ENCODE measurements at places on chromosomes 3 and 15.
A peak's percentile ranks its signal among the peaks of the same experiment; 100 is the strongest.

DNA sequence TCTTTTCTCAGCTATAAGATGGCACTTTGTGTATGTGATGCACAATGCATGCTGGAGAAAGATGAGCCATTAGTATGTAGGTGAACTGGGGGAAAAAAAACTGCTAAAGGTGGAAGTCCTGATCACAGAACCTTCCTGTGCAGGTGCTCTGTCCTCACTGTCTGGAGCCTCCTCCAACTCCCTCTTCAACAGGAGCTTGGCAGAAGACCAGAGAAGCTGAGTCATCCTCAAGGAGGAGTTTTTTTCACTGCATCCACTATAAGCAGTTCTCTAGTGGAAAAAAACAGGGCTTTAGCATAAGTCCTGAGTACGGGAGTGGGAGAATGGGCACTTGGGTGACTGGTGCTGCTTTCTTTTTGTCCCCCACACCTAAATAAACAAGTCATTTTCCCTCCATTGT is 168.4 kb upstream of the CADPS start:
- DNase-seq: no peak

GRCh38 chr3:45965653-45966052 is 22.4 kb downstream of the CXCR6 start:
- DNase-seq: no peak

DNA sequence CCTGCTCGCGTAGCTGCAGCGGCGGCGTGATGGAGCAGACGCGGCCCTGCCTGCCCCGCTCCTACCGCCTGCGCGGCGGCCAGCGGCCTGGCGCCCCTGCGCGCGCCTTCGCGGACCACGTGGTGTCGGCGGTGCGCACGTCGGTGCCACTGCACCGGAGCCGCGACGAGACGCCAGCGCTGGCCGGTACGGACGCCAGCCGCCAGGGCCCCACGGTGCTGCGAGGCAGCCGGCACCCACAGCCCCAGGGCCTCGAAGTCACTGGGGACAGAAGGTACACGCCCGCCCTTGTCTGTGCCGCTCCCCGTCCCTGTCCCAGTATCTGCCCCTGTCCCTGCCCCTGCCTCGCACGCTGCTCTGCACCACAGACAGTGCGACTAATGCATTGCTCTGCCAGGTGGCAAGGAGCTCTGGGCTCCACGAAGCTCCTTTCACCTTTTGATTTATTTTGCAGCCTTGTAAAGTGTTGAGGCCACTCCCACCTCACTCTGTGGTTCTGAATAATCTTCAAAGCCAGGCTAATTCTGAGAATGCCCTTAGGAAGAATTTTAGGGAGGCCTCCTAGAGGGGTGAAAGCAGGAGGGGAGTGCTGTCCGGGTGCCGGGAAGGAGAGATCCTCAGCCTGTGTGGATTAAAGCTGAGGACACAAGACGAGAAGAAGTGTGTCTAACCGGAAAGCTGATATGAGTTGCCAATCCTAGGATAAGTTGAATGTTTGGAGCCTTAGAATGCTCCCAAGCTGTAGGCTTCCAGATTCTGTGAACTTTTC is 100.0 kb downstream of the THSD4 start:
- DNase-seq: no peak

GRCh38 chr3:97009427-97010019 is 195.1 kb downstream of the EPHA6 start:
- no peak for DNase-seq

DNA sequence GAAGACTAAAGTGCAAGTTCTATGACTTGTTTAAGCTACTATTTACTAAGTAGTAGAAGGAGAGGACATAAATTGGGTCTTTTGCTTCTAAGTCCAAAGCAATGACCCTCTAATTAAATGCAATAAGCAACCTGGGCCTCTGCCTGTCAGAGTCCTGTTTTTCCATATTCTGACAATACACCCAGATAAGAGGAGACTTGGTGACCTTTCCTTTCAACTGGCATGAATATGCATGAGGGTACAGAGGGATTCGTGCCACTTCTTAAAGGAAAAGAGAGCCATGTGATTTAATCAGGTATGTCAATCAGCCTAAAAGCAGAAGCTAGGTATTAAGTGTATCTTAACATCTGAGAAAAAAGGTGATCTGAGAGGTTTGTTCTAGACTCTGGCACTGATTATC is 50.7 kb upstream of the FGF7 start:
- no peak for DNase-seq

DNA sequence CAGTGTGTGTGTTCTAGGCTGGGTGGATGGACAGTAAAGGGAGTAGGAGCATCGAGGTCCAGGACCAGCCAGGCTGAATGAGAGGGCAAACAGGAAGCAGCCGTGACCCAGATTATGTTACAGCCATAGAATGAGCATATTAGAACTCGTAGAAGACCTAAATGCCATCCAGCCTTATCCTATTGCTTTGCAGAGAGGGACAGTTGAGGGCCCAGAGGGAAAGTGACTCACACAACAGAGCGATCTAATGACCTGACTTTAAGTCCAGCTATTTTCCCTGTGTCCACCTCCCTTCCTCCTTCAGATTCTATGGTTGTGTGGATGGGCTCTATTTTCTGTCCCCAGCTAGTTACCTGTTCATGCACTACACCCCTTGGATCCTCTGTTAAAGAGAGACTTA is 634.1 kb upstream of the TBL1XR1 start:
- DNase-seq: peak; percentile 51

DNA sequence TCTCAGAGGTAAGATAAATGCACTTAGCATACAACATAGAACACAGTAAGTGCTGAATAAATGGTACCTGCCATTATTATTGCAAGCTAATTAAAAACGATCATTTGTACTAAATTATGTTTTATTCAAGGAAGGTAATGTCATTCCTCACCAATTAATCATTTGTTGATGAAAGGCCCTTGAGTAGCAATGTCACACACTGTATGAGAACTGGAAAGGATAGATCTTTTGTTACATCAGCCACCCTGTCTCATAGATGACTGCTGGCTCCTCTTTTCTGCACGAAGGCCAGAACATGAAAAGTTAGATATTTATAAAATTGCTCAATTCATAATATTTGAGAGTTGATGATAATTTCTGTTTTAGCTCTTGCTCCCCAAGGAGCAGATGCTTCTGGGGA is 415.4 kb downstream of the RBMS3 start:
- DNase-seq: no peak

Data from NCI-H146 (cell line).